Activated CD4-positive, alpha-beta T cell treated with anti-CD3 and anti-CD28 coated beads for 24 hours (primary cell): ENCODE measurements at places on chromosomes 3 and 15.

DNA sequence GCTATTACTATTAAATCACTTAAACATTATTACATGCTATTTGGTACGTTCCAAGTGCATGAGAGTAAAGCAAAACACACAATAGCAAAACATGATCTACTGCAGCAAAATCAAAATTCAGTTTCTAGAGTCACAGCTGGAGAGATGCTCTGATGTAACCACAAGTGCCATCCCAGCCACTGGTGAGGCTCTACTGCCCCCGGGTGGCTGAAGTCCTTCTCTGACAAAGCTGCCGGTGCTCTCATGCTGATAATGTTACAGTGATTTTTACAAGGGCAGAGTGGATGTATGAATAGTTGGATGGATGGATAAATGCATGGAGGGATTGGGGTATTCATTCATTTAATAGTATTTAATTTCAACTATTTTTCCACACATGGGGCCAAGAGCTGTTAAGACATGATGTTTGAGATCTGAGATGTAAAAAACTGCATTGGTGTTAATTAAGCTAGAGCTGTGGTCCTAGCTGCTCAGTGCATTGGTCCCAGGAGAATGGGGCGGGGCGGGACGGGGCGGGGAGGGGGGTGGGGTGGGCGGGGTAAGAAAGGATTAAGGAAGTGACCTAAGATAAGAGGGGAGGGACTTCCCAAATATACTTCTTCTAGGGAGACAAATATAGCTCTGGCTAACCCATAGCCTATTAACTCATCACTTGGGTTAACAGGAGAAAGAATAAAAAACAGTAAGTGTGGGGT, 5.3 kb upstream of the SPESP1 start:
- peak; percentile 20 for DNase-seq

DNA sequence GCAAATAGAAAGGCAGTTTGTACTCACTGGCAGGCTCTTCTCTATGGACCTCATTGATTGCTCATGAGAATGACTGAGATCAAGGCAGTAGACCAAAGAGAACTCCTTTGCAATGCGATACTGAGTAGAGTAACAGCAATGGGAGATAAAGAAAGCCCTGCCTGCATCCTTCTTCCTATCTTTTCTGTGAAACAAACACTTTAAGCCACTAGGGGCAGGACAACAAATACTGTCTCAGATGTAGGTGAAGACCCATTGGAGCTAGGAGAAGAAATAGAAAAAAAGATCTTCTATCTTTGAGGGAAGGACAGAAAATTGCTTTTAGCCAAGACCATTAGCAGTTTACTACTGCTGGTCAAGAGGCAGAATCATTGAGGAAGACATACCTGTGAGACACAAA, 117.6 kb upstream of the IGSF10 start:
- DNase-seq, result no peak

DNA sequence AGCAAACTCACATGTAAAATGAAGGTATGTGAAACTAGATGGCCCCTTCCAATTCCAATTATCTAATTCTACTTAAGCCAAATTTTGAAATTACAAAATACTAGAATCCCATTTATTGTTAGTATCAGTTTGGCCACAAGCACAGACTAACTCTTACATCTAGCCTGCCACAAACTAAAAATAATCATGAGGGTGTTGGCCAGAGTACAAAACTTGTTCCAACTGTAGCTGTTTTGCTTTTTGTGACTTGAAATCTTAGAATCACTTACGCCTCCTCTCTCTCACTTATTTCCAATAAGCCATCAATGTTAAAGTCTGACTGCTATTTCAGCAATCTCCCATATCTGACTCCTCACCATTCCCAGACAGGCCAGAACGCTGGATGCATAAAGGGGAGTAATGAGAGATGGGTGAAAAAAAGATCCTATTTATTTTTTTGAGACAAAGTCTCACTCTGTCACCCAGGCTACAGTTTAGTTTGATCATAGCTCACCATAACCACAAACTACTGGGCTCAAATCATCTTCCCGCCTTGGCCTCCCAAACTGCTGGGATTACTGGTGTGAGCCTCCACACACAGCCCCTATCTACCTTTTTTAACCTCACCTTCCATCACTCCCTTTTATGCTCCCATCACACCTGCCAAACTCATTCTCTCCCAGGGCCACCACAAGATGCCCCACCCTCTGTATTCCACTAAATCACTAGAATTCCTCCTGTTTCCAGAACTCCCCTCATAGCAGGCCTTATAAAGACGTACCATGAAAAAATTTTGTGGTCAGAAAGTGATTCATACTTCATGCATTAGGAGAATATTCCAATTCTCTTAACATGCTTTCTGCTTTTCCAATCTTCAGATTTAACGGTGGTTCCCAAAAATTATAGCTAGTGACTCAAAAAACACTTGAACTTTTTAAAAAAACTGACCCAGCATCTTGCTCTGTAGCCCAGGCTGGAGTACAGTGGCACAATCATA, 36.5 kb downstream of the ATOSA start:
- DNase-seq, result no peak

DNA sequence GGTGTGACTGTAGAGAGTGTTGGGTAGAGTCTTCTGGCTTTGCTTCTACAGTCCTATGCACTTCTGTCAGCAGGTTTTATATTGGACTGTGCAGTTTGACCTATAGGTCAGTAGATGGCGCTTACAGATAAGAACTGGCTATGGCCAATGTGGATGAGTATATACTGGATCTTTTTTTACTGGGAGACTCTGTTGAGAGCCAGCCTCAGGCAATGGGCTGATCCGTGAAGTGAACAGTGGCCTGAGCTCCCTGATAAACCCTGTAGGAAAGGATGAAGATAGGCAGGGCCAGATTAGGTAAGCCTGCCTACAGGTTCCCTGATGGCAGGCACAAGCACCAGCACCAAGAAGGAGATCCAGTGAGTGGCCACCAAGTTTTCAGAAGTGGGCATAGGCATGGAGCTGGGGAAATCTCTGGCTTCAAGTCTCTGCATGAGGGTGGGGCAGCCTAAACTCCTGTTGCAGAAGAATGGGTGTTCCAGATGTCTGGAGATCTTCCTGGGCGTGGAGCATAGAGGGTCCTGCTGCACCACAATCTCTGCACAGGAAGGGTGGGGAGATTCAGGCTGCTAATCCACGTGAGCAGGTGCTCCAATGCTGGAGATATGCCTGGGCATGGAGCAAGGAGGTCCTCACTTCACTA, 326.0 kb upstream of the SGO1 start:
- no peak for DNase-seq

- DNase-seq, result no peak
Measured at GRCh38 chr3:133424937-133425869, 25.3 kb downstream of the BFSP2 start.

DNA sequence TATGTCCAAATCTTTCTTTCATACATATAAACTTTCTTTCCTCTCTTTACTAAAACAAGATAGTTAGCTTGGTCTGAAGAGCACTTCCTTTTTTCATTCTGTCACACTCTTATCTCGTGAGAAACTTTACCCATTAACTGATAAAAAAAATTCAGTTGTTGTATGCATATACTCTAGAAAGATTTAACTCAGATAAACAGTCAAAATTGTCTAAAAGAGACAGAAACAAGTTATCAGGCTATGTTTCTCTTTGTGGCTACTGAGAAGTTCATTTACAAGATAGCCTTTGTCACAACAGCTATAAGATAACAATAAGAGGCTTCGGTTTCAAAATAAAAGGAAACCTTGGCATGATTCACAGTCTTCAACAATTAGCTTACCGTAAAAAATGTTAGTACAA, 235.7 kb upstream of the ATP10A start:
- no peak for DNase-seq

DNA sequence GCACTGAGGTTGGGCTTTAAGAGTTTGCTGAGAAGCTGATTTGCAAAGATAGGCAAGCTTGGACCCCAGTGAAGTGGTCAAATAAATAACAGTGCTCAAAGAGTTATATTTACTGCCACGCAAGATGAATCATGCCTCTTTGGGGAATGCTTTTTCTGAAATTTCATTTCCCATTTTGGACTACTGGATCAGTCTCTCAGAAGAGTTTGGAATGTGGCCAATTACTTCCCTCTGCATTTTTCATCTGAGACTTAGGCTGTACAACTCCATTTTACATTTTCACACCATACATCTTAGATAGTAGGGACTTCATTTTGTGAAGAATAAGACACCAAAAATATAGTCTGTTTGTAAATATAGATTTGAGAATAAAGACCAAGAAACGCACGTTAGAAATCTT, 419.7 kb downstream of the FGF12 start:
- no peak for DNase-seq

GRCh38 chr3:127679534-127680145, 6.9 kb downstream of the ABTB1 start:
- no peak for DNase-seq

DNA sequence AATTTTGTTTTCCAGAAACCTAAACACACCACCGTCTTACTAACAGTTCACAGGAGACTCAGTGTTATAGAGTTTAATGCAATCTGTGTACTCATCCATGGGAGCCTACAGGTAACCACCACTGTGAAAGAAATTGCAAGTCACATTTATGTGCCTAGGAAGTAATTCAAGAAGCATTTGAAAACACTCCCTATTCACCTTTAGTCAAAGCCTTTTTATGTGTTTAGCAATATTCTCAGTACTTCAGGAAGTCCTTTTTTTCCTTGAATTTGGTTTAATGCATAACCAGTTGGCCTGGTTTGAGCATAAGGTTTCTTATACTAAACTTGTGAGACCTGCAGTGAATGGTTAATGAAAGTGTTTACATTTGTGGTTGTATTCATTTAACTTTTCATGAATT, 346.1 kb downstream of the CHST2 start:
- DNase-seq, result no peak

GRCh38 chr3:122508135-122508914, 6.4 kb downstream of the KPNA1 start:
- no peak for DNase-seq

GRCh38 chr3:115758076-115758763, 134.9 kb downstream of the GAP43 start:
- no peak for DNase-seq

DNA sequence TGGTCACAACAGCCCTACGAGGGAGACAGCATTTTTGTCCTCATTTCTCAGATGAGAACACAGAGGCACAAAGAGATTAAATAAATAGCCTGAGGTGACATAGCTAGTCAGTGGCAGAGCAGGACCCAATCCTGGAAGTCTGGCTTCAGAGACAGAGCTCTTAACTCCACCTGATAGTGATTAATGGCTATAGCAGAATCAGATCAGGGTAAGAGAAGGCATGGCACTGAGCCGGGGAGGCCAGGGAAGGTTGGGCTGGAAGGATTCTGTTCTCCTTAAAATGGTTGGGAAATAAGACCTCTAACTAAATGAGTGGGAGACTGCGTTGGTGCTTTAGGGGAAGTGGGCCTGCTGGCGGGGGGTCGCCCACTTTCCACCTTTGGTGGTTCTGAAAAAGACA, 104.5 kb downstream of the VGLL4 start:
- DNase-seq, result no peak

GRCh38 chr15:92958105-92958504, 58.0 kb downstream of the CHD2 start:
- DNase-seq, result peak; percentile 40
